Inflammatory macrophage treated with lipopolysaccharide for 1 hour (primary cell): ENCODE measurements at places on chromosomes 11 and 22.

GRCh38 chr11:43360361-43361032 is 1.8 kb downstream of the TTC17 start:
- peak; percentile 71 for DNase-seq

GRCh38 chr11:36228689-36229088 is 60.5 kb downstream of the COMMD9 start:
- no peak for DNase-seq

GRCh38 chr11:73047773-73048371 is 94.2 kb downstream of the FCHSD2 start:
- peak; percentile 22 for DNase-seq

DNA sequence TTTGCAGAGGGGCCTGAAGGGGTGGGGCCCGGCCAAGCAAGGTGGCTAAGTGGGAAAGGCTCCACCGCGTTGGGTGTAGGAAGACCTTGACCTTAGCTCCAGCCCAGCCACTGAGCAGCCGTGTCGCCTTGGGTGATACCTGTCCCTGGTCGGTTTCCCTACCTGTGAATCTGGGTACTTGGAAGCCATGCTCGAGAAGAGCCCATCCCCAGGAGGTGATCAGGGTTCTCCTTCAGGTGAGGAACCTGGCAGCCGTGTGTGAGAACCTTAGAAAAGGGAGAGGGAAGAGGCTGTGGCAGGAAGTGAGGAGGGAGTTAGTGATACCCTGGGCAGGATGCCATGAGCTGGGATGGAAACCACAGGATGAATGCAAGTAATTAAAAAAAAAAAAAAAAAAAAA is 21.6 kb downstream of the PPARA start:
- no peak for DNase-seq

- DNase-seq = no peak
These were observed 1.4 kb upstream of the DHCR7 start for GRCh38 chr11:71449596-71449995.

DNA sequence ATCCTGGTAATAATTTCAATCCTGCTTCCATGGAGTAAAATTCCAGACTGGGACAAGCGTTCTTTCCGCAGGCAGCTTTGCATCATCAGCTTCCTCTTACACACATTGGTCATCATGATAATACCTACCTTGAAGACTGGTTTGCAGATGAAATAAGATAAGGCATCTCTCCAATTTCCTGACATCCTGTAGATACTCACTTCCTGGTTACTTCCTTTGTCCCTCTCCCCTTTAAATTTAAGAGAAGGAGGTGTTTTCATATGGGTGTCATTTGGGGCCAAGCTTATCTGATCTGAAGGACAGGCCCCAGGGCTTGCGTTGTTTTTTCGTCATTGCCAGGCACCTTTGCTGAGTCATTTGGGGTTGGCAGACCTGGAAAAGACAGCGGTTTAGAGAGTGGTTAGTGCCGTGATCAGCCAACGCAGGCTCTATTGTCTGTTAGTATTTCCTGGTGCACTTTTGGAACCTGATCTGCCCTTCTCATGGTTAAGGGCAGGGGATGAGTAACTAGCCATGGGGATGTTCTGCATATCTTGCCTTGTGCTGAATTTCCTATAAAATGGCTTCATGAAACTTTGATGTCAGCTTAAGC is 24.1 kb downstream of the GRAMD1B start:
- DNase-seq = no peak

GRCh38 chr11:130202818-130203689 is 43.5 kb downstream of the ST14 start:
- no peak for DNase-seq

GRCh38 chr11:77213029-77213579 is 85.1 kb downstream of the MYO7A start:
- DNase-seq = no peak

DNA sequence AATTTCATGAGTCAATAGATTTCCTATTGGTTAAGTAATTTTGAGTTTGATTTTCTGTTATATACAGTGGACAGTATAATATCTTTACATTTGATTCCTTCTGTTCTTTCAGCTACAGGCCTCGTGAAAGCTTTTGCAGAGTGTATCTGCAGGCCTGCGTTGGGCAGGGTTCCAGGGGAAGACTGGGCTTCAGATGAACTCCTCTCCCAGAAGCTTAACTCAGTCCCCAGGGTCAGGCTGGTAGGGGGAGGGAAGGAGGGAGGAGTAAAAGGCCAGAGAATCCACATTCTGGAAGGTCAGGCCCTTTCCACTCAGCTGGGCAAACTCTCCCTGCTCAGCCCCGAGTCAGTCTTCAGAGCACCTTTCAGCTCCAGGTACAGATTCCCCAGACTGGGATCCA is 100.4 kb upstream of the NECTIN1 start:
- no peak for DNase-seq

DNA sequence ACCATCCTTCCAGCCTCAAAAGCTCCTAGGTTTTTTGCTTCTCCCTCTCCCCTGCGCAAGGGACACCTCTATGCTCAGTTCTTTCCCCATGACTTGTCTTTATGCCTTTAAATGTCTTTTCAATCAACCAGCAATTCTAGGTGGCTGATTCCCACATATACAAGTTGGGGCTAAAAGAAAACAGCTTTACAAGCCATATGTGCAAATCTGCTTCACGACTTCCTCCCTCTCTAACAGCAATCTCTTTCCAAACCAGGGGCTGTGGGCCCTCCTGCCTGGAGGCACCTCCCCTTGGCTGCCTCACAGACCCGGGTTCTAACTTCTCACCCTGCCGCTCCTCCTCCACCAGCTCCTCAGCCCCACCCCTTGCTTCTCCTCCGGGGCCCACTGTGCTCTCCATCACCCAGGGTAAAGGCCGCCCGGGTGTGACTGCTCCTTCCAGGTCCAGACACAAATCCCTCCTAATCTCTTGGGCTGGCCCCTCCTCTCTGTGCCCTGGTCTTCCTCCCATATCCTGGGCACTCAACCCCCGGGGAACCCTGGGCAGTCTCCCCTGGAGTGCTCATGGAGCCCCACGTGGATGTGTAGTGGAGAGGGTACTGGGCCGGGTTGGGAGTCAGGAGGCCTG is 14.1 kb downstream of the TMPRSS13 start:
- no peak for DNase-seq

DNA sequence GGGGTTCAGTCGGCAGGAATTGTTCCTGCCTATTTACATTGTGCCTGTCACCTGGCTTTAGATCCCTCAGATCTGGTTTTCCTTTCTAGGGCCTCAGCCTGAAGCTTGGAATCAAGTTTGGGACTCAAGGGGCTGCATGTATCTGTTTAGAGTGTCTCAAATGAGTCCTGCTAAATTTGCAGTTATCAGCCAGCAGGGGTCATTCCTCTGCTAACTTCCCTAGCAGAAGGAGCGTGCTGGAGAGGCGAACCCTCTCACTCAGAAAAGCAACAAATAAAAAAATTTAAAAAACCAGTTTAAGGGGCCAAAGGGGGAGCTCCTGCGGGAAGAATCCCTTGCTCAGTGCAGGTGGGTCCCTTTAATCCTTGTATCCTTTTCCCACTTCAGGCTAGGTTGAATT is 1220.2 kb downstream of the JRKL start:
- no peak for DNase-seq

DNA sequence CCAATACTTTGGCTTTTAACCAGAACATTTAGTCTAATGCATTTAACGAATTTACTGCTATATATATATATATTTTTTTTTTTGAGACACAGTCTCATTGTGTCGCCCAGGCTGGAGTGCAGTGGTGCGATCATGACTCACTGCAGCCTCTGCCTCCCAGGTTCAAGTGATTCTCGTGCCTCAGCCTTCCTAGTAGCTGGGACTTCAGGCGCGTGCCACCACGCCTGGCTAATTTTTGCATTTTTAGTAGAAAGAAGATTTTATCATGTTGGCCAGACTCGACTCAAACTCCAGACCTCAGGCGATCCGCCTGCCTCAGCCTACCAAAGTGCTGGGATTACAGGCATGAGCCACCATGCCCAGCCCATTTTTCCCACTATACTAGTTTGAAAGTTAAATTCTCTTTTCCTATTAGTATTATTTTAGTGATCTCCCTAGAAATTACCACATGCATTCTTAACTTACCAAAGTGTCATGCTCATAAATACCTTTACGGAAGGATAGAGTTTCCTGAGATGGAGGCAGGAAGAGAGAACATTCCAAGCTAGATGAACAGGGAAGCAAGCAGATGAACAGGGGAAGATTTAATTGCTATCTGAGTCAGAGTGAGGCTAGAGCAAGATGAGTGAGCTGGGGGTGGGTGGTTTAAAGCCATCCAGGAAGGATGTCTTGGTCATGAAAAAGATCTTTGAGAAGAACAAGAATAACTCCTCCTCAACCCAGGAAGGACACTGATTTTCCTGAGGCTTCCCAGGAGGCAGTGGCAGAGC is 4.4 kb upstream of the PGAP2 start:
- no peak for DNase-seq

- peak; percentile 66 for DNase-seq
These were observed 8.7 kb upstream of the CLPB start for GRCh38 chr11:72443016-72443415.

GRCh38 chr22:36068776-36069344 is 40.2 kb upstream of the RBFOX2 start:
- DNase-seq = no peak

DNA sequence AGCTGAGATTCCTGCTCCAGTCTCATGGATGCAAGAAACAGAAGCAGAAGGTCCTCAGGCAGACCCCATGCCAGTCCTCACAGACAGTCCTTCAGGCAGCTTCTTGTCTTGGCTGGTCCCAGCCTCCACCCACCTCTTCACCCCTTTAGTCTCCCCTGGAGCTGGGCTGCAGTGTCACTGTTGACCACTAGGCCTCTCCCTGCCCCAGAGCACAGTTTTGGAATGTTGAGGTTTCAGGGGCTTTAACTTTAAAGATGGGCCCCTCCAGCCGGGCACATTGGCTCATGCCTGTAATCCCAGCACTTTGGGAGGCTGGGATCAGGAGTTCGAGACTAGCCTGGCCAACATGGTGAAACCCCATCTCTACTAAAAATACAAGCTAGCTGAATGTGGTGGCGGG is 39.5 kb upstream of the GCAT start:
- DNase-seq = no peak

DNA sequence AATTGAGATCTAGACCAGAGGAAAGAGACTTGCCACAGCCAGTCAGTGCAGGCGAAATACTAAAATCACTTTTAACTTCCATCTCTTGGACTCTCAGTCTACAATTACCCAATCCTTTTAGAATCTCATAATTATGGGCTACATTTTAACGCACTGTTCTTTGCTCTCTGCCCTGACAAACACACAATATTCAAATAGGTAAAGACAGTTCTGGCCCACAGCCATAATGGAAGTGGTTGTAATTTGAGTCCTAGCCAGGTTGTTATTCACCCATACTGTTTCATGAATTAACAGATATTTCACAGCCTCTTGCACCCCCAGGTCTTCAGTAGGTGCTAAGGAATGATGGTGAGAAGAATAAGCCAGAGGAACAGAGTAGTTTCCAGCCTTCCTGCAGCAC is 830 bp downstream of the C11orf97 start:
- no peak for DNase-seq

GRCh38 chr11:5420993-5421392 is 918 bp upstream of the OR51Q1 start:
- no peak for DNase-seq
